ENCODE measurements at places on chromosomes 6 and 20.
A peak's percentile ranks its signal among the peaks of the same experiment; 100 is the strongest.

GRCh38 chr6:108652375-108652774 lies 91.7 kb downstream of the FOXO3 start:
- no peak for DNase-seq

GRCh38 chr6:44294832-44295791 lies 18.0 kb downstream of the AARS2 start:
- no peak for DNase-seq

GRCh38 chr6:2839982-2840748 lies 1.5 kb downstream of the SERPINB1 start:
- no peak for DNase-seq

DNA sequence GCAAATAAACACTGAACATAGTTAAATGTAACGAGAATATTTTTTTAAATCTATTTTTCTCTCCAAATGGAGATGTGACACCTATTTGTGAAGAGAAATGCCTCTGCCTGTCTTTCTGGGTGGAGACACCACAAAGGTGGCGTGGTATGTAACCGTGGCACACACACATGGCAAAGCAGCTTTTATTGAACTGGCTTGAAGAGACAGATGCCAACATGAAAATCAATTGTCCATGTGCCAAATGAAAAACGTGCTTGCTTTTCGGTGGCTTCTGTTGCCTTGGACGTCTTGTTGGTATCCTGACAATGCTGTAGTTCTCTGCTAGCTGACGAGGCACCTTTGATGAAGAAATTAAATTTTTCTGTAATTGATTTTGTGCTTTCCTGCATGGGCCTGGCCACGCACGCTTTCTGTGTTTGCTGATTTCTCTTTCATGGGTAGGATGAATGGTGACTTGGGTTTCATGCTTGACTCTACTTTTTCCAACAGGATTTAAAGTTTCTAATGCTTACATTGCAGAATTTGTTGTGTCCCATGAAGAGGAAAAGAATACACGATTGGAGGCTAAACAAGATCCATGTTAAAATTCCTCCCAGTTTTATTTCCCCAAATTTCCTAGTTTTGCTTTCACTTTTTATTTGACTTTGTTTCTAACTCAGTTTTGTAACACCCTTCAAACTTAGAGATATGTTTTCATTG lies 202.6 kb downstream of the TMEM242 start:
- DNase-seq, result no peak

DNA sequence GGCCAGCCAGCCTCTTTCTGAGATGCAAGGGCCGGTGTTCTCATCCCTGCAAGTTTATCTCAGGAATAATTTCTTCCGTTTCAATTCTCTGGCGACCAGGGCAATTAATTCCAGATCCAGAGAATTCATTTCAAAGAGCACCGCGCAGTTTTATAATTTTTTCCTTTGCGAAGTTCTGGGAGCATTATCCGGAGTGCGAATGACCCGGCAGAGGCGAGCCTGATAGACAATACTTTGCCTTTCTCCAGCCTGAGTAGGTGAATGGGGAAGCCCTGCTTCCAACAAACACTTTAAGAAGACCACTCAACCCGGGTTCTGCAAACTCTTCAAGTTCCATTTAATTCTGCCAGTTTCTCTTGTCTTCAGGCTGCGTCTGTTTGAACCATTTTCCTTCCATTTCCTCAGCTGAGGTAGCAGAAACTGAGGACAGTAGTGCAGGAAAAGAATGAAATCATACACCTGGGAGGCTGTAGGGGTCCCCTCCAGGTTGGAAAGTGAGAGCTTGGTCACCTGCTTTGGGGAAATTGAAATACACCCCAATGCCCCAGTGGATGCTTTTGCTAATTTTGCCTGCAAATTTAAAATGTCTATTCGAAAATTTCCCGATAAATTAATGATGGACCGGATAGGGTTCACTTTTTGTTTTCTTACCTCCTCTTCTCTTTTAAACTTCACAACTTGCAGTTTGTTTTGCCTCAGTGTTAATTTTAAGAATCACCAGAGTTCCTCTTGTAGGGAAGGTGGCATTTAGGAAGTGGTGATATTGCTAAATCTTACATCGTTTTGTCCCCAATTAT lies 1.1 kb downstream of the VGLL2 start:
- no peak for DNase-seq

GRCh38 chr6:81373414-81373813 lies 379.1 kb downstream of the TENT5A start:
- no peak for DNase-seq

- no peak for DNase-seq
Measured at GRCh38 chr6:28311139-28311823, 24.7 kb downstream of the ZSCAN31 start.

- DNase-seq, result no peak
Measured at GRCh38 chr6:158131926-158132325, 36.1 kb downstream of the SERAC1 start.

DNA sequence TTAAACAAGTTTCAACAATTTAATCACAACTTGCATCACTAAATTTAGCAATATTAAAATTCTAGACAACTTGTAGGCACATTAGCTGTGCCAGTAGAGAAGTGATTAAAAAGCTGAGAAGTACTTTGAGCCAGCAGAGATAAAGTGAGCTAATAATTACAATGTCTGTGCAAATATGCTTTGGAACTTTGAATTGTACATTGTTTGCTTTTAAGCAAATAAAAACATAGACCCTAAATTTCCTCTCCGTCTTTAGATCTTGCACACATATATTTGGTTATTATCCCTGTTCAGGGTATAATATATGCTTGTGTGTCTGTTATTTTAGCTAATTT lies 44.2 kb upstream of the DEFB112 start:
- no peak for DNase-seq

- no peak for DNase-seq
Measured at GRCh38 chr6:143195349-143195845, 134.7 kb downstream of the AIG1 start.

DNA sequence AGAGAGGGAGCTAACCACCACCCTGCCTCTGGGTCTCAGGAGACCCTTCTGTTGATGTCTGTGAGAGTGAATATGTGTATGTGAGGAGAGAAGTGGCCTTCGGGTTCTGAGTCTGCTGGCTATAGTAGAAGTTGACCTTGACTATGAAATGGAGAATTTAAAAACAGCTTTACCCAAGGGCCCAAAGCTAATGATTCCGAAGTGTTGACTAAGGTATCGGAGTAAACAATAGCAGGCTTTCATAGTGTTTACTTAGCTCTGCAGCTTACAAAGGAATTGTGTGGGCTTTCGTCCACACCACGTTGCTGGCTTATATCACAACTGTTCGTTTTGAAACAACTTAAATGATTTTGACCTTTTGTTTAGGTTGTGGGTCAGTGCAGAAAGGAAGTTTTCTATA lies 126.5 kb upstream of the JAG1 start:
- DNase-seq, result no peak

- DNase-seq, result no peak
Measured at GRCh38 chr6:13331516-13332348, 3.4 kb upstream of the TBC1D7 start.

DNA sequence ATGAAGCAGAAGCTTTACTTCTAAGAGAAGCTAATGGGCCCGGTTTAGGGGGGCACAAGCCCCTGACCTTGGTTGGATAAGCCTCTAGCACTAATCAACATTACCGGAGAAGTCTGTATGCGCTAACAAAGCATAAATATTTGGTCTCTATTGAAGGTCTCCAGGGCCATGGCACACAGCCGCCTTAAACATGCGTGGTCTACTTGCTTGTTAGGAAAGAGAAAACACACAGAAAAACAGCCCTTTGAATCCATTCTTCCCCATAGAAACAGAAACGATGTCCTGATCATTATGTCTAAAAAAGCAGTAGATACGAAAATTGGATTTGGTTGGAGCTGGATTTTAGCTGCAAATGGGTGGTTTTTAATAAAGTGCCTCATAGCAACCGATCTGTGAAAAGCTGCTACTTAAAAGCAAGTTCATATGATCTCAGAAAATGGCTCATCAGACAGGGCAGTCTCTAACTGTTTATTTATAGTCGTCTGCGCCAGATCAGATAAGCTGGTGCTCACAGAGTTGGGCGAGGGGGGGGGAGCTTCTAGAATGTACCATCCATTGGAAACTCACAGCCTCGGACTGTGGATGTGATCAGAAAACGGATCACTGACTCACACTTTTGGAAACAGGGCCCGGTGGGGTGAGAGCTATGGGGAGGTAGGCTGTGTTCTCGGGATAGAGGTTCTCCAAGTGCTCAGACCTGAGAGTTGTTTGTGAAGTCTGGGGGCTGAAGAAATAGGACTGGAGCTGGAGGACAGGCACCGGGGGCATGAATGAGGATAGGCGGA lies 35.3 kb upstream of the APCDD1L start:
- DNase-seq, result peak; percentile 79

DNA sequence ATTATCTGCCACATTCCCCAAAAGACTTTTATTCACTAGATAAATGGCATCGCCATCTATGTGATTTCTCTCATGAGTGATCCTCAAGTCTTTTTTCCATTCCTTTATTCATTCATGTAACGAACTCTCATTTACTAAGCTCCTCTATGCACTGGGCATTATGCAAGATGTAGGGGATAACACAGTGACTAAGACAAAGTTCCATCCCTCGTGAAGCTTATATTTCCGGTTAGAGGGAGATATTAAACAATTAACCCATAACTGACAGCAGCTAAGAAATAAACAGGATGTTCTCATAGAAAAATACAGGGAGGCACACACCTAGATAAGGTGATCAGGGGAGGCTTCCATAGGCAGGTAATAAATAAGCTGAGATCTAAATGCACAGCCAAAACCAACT lies 17.2 kb upstream of the PREX1 start:
- DNase-seq, result no peak

GRCh38 chr6:134389129-134389528 lies 71.2 kb upstream of the SGK1 start:
- no peak for DNase-seq

- DNase-seq, result no peak
Measured at GRCh38 chr6:39585641-39586040, 139.6 kb downstream of the KIF6 start.

- no peak for DNase-seq
Measured at GRCh38 chr20:49275636-49276035, 2.2 kb downstream of the ZNFX1 start.

GRCh38 chr6:4185419-4185818 lies 50.0 kb upstream of the ECI2 start:
- no peak for DNase-seq

DNA sequence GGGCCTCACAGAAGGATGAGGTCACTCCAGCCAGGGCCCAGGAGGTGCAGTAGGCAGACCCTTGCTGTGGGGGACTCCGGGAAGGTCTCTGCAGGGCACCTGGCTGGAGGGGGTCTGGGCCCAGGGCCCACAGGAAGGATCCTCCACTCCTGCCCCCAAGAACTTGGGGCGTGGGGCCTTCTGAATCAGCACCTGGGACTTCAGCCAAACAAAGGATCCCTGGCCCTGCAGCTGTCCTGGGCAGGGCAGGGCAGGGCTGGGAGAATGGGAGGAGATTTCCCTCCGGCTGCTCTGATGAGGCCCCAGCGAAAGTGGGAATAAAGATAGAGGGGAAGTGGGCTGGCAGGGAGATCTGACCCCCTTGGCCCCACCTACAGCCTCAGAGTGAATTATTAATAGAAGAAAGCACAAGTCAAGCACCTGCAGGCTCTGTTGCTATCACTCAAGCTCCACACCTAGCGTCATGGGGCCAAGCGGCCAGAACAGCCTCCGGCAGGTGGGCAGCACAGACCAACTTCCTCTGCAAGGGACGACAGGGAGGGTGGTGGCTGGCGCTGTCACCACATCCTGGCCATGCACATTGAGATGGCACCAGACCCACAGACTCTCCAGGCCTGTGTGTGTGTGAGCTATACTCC lies 61.6 kb upstream of the MRPS10 start:
- no peak for DNase-seq

GRCh38 chr6:143174951-143175350 lies 114.3 kb downstream of the AIG1 start:
- DNase-seq, result no peak

GRCh38 chr6:149749594-149750135 lies at the start of gene PCMT1:
PCMT1 (plus strand) TSS chr6:149749741; CDS start chr6:149749902, 161 bp downstream.
- peak; percentile 97 for DNase-seq

DNA sequence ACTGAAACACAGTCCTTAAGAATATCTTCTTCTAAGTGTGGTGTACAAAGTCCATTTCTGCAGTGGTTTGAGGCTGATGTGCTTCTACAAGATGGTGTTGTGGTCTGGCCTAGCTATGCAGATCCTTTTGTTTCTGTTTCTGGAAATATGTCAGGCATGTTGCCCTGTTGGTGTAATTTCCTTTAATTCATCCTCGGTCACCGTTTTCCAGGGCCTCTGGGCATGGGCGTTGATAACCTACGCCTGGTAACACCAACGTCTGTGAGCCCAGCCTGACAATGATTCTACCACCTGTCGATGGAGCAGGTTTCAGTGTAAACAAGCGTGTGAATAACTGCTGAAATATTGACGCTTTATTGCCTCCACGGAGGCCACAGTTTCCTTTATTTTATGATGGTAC lies 33.3 kb upstream of the AFDN start:
- no peak for DNase-seq

DNA sequence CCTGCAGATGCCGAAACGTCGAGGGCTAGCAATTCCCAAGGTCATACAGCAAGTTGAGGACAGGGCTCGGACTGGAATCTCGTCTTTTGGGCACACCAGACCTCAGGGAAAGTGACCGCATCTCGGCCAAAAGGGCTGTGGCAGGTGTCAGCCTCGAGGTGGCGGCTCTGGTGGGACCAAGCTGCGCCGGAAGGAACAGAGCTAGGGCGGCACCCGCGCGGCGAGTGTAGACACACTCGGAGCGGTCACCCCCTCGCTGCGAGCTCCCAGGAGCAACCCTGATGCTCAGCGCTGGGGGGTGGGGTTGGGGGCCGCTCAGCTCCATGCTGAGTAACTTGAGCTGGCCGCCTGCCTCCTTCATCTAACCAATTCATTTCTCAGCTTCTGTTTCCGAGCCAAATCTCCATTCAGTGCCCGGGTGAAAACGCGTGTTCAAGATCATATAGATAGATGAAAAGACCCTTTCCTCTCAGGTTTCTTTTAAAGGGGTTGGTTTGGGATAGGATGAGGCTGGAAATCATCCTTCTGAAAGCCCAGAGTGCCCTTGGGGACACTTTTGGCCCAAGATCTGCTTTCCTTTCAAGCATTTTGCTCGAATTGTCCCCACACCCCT lies 2.2 kb upstream of the TUBB2B start:
- no peak for DNase-seq

- DNase-seq, result no peak
Measured at GRCh38 chr20:62762376-62762775, 33.9 kb upstream of the MRGBP start.

DNA sequence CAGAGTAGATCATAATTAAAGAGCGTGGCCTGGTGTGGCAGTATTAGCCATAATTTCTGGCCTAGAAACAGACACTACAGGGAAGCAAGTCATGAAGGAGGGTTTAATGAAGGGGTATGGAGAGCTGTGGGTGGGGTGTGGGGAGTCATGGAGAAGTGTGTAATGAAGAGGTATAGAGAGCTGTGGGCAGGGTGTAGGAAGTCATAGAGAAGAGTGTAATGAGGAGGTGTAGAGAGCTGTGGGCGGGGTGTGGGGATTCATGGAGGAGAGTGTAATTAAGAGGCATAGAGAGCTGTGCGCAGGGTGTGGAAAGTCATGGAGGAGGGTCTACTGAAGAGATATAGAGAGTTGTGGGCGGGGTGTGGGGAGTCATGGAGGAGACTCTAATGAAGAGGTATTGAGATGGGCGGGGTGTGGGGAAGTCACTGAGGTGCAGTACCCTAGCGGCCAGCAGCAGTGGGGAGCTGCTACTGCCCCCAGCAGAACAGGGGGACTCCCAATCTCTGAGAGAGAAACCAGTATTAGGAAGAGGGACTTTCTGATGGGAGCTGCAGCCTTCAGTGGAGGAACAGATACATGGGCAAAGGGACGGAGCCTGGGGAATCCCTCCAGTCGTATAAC lies 145.4 kb upstream of the FOXA2 start:
- no peak for DNase-seq

GRCh38 chr6:138724015-138724414 lies 49.6 kb upstream of the CCDC28A start:
- no peak for DNase-seq

All from vagina (tissue), 2 donors.